Kidney tubule cell (primary cell): ENCODE measurements at places on chromosomes 13 and 19.

- DNase-seq, result no peak
Observed at GRCh38 chr19:16340092-16340491, 15.5 kb downstream of the KLF2 start.

- DNase-seq, result peak; percentile 65
Observed at GRCh38 chr19:13033819-13034611, 38.7 kb downstream of the NFIX start.

DNA sequence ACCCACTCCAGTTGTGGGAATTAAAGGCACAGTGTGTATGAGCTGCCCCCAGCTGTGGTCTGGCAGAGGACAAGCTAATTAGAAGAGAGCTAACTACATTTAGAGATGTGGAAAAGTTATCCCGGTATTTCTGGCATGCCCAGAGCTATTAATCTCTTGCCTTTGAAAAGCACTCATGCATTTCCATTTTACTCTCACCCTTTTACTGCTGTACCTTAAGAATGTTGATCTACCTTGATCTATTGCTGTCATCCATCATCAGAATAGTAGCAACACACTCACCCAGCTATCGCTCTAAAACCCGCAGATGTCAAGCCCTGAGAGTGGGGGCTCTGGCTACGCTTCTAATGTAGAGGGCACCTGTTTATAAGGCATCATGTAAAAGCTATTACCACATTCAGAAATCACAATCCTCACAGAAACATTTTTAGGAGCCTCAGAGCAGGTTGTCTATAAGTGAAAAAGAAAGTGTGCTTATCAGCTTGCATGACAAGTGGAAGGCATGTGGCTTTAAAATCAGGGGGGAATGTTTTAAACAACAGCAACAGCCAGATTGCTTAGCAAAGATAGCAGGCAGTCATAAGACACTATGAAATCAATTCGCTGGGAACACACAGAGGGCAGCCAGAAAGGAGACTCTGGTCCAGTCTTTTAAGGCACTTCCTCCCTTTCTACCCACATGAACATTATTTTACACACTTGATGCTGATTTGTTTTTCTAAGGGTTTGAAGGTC lies 224.2 kb upstream of the IRS2 start:
- peak; percentile 61 for DNase-seq

GRCh38 chr13:52405767-52406494 lies at the start of gene THSD1:
TSS of gene THSD1 (minus strand) at chr13:52406172. CDS start at chr13:52402600, 3,572 bp downstream.
- peak; percentile 67 for DNase-seq
